ENCODE measurements at places on chromosomes 3 and 15. TPM values are rescaled to one million over a fixed set of nuclear protein-coding genes. Genes with fewer than 3 reads are reported as not detected.
A peak's percentile ranks its signal among the peaks of the same experiment; 100 is the strongest.

AP3B2 gene
- 2.5 TPM for total RNA-seq

ANKDD1A gene
- 39.4 TPM for total RNA-seq

MST1 gene
- total RNA-seq, result 13.4 TPM

MITF gene
- 23.0 TPM for total RNA-seq

ZKSCAN7 gene
- 3.9 TPM for total RNA-seq

ARGFX gene
- total RNA-seq, result not detected

DNA sequence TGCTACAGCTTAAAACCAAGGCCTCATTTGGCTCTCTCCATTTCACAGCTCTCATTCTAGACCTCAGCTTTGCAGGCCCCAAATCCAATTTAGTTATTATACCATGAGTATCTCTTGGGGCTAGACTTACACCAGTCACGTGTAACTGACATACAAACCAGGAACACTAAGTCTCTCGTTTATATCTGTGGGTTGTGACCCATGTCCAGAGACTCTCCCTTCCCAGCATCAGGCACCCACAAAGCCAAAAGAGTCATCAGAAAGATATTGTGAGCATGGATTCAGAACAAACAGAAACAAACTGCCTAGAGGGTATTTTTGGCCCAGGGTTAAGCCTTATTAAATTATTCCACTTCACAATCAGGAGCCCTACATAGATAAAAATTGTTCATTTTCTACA, 5.6 kb upstream of the CCDC13 start:
- peaks cover 41% of the 10 kb centered on the region for H3K4me1 ChIP-seq
- H3K27ac ChIP-seq, result no peak overlapping the region
- DNase-seq, result no peak
- no peak overlapping the region for H3K4me3 ChIP-seq
- no peaks in the 10 kb centered on the region for H3K36me3 ChIP-seq

DNA sequence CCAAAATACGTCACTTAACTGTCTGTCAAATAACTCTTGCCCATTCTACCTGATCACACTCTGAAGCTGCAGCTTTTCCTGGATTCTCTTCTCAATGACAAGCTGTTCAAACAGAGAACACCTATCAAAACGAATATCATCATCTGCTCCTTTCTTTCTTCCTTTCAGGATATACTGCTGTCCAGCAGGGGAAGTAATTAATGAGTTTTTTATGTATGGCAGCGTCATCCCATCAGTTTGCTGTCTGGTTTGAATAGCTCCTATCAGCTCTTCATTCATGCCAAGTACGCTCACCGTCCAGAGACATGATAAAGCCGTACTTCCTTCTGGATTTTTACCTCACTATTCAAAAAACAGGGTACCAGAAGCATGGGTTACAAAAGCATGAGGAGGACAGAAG, at the start of gene CHRM5:
Gene CHRM5, plus strand, starts transcription at position 274 of the 400 bp plus-strand sequence. CDS start 94,221 bp downstream, outside the sequence.
- DNase-seq, result no peak
- no peaks in the 10 kb centered on the region for H3K27me3 ChIP-seq
- no peak within 1 kb of the TSS for H3K27ac ChIP-seq
- no peak within 1 kb of the TSS for H3K4me3 ChIP-seq
- no peaks in the 10 kb centered on the region for H3K4me1 ChIP-seq

GRCh38 chr15:58564981-58565380, 133.2 kb downstream of the LIPC start:
- DNase-seq, result no peak
- no peaks in the 10 kb centered on the region for H3K4me1 ChIP-seq

GRCh38 chr3:156606729-156607128, 51.8 kb upstream of the SSR3 start:
- DNase-seq, result no peak
- peaks cover 10% of the 10 kb centered on the region for H3K4me1 ChIP-seq
- no peaks in the 10 kb centered on the region for H3K36me3 ChIP-seq
- H3K4me3 ChIP-seq, result no peak overlapping the region

DNA sequence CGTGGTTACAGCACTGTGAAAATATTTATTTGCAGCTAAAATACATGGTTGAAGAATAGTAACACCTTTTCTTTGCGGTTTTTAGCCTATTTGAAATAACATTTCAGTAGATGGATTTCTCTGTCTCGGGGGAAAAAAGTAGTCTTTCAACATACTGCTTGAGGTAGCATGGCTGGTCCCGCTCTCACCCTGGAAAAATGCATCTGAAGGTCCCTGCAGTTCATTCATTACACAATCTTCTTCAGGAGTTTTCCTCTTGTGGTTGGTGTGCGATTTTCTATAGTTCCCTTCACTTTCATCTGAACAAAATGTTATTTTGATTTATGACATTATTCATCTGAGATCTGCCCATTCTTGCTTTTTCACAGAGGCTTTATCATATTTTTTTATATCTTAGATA, 75.9 kb downstream of the STRIT1 start:
- H3K27me3 ChIP-seq, result no peaks in the 10 kb centered on the region
- no peak overlapping the region for H3K4me3 ChIP-seq
- no peaks in the 10 kb centered on the region for H3K36me3 ChIP-seq
- no peaks in the 10 kb centered on the region for H3K4me1 ChIP-seq
- DNase-seq, result no peak

DNA sequence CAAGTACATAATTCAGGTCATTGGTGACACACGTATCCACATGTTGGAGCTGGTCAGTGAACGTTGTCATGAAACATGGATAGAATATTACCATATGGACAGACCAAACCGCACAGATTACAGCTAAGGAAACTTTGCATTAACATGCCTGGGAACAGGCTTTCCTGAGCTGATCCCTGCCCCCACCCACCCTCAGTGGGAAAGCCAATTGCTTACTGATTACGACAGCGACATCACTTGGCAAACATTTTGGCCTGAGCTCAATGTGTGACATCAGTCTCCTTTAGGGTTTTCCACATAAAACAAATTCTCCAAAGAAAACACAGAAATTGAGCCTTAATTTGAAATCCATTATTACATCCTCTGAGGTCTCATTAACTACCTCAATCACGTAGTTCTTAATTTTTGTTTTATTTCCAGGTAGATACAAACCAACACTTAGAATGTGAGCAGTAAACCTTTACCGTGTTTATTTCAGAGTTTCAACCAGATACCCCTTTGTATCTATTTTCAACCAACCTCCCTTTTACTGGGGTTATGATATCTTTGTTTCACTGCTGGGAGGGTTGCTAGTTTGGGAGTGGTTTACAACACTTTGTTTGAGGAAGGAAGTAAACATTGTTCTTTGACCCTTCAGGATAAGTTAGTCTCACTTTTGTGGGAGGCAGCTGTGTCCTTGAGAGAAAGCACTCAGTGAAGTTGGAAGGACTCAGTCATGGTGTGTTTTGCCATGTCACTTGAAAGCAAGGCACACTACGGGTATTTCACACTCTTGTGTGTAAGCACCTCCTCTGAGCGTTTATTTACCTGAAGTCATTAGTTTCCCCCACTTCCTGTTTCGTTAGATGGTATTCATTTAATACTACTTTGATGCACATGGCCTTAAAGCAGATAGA, 103.1 kb downstream of the CMSS1 start:
- H3K27me3 ChIP-seq, result no peaks in the 10 kb centered on the region
- no peak overlapping the region for H3K4me3 ChIP-seq
- DNase-seq, result peak; percentile 88
- peaks cover 25% of the 10 kb centered on the region for H3K4me1 ChIP-seq
- H3K27ac ChIP-seq, result peak overlapping the region; percentile 43

DNA sequence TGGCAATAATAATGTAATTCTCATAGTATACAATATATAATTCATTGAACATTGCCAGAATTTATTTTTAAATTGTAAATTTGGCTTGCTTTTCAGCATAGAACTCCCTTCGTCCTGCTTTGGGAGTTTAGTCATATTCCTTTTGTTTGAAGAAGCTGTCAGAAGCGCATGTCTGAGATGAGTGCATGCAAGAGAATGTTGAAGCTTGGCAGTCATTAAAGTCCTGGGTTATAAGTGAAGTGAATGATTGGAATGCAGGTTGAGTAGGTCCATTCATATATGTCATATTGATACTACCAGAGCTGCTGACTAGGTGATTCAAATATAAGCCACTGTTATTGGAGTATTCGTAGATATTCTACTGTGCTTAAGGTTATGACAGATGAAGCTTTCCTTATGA, 243.6 kb upstream of the MDFIC2 start:
- H3K27me3 ChIP-seq, result no peaks in the 10 kb centered on the region
- H3K27ac ChIP-seq, result no peak overlapping the region
- no peaks in the 10 kb centered on the region for H3K36me3 ChIP-seq
- no peaks in the 10 kb centered on the region for H3K4me1 ChIP-seq

DNA sequence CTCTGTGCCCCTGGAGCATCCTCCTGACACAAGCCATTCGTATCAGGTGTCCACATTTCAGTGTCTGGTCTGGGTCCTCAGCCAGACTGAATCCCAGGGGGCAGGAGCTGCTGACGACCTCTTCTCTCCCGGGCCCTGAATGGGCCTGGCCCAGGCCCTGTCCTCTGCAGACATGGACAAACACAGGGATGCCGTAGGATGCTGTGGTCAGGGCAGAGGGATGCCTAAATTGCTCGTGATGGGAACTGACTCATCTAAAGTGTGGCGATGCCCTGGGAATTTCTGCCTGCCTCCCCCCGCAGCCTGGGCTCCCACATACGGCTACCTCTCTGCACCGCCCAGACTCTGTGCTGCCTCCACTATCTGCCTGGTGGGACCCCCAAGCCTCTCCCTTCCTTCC, 58.5 kb upstream of the CTSH start:
- DNase-seq, result no peak
- H3K27ac ChIP-seq, result no peak overlapping the region
- no peaks in the 10 kb centered on the region for H3K27me3 ChIP-seq
- H3K36me3 ChIP-seq, result no peaks in the 10 kb centered on the region

DNA sequence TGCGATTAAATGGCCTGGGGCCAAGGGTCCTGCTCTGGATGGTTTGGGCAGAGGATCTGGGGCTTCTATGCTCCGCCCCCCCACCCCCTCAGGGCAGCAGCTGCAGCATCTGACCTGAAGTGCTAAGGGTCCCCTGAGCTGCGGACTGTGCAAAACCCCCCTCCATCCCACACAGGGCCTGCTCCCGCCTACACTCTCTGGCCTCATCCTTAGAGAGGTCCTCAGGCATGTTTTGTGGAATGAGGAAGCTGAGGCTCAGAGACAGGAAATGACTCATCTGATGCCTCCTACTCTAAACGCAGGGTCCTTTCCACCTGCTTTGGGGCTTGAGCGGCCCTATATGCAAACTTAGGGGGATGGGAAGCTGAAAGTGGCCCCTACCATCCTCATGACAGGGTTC, 59.5 kb upstream of the CTSH start:
- H3K36me3 ChIP-seq, result no peaks in the 10 kb centered on the region
- DNase-seq, result no peak
- H3K4me3 ChIP-seq, result no peak overlapping the region
- H3K27ac ChIP-seq, result no peak overlapping the region

GRCh38 chr15:91981821-91982800, 128.6 kb downstream of the SLCO3A1 start:
- no peaks in the 10 kb centered on the region for H3K27me3 ChIP-seq
- no peaks in the 10 kb centered on the region for H3K36me3 ChIP-seq
- no peaks in the 10 kb centered on the region for H3K4me1 ChIP-seq
- DNase-seq, result no peak
- H3K4me3 ChIP-seq, result no peak overlapping the region
- H3K27ac ChIP-seq, result no peak overlapping the region

GRCh38 chr15:73956743-73957135, 30.5 kb downstream of the LOXL1 start:
- no peak for DNase-seq
- no peak overlapping the region for H3K27ac ChIP-seq
- no peak overlapping the region for H3K4me3 ChIP-seq
- H3K27me3 ChIP-seq, result no peaks in the 10 kb centered on the region
- H3K36me3 ChIP-seq, result no peaks in the 10 kb centered on the region

Data from adrenal gland (tissue), 19 donors.